Lower lobe of right lung (tissue), 2 donors: ENCODE measurements at places on chromosomes 1 and 21. TPM values are rescaled to one million over a fixed set of nuclear protein-coding genes. Genes with fewer than 3 reads are reported as not detected.

DNA sequence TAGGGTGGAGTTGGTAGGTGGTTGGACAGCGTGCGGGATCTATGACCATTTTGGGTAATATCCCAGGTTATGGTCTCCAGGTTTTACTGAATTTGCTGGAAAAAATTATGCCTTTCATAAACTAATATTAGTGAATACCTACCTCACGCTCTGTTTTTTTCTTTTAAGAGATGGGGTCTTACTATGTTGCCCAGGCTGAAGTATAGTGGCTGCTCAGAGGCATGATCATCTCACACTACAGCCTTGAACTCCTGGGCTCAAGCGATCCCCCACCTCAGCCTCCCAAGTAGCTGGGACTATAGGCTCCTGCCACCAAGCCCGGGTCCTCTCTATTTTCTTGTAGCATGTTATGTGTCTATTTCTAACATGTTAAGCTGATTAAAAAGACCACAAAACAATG, 100.2 kb downstream of the RHOU start:
- no peak for DNase-seq

Gene GSTM1
- not detected for total RNA-seq

DNA sequence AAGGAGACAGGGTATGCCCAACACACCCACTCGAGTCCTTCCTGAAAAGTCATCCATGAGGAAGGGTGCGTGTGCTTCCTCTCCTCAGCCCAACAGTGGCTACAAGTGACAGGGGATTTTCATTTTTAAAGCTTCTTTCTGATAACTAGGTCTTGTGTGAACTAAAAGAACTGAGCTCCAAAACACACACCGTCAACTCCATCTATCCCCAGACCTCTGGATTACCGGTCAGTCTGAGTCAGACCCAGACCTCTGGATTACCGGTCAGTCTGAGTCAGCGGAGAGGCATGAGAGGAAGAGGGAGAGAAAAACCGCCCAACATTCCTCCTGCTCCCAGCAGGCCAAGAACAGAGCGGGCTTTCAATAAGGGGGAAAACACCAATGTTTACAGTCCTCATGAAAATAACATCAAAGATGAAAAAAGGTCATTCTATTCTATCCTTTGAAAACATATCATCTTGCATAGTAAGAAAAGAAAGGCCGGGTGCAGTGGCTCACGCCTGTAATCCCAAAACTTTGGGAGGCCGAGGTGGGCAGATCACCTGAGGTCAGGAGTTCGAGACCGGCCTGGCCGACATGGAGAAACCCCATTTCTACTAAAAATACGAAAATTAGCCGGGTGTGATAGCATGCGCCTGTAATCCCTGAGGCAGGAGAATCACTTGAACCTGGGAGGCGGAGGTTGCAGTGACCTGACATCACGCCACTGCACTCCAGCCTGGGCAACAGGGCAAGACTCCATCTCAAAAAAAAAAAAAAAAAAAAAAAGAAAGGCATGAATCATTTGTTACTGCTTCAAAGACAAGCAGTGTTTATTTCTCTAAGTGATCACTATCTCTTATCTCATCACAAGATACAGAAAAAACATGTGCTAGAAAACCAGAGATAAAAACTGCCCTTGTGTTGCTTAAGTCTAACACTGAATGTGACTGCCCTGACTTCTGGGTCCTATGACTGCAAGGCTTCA, 3.4 kb downstream of the PTTG1IP start:
- DNase-seq, result no peak

DNA sequence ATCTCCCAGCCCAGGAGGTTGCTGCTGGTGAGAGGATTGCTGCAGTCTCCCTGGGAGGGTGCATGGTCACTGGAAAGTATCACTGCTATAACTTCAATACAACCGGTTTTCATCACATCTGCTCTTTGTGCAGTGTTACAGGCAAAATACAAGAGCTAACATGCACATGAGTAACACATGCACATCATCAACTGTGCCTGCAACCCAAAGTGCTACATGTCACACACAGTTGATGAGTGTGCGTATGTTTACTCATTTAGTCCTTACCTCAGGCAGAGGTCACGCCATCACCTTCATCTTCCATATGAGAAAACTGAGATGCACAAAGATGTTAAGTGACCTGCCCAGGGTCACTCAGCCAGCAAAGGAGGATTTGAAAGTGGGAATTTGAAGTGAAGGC, 277.7 kb downstream of the FAM72C start:
- DNase-seq, result no peak

Gene RGS18
- total RNA-seq, result 13.0 TPM

GRCh38 chr1:18262726-18263125, 155.1 kb downstream of the IGSF21 start:
- no peak for DNase-seq

DNA sequence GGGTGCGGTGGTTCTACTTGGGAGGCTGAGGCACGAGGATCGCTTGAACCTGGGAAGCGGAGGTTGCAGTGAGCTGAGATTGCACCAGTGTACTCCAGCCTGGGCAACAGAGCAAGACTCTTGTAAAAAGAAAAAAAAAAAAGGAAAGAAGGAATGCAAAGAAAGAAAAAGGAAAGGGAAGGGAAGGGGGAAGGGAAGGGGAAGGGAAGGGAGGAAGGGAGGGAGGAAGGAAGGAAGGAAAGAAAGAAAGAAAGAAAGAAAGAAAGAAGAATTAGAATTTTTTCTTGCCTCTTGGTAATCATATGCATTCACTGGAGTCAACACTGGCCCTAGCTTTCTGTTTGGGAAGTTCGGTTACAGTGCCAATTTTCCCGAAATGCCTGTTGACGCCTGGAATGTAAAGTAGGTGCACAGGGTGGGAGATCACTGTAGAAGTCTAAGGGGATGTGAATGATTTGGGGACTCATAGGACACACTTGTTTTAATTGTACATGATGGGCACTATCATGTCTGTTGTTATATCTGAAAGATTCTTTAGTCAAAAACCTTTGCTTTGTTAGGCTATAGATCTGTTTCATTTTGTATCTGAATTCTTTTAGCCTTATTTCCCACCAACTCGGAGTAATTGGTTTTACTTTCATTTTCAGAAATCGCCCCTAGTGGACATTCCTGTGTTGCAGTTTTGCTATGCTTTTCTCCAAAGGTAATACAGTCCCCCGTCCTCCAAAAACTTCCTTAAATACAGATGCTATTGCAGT, 59.8 kb upstream of the MORC3 start:
- DNase-seq, result no peak

Gene VSIG8
- total RNA-seq, result 0.35 TPM

- DNase-seq, result no peak
Measured at GRCh38 chr1:220701974-220702373, 11.8 kb downstream of the C1orf115 start.

- DNase-seq, result no peak
Measured at GRCh38 chr1:15206418-15207030, 40.5 kb upstream of the FHAD1 start.

DNA sequence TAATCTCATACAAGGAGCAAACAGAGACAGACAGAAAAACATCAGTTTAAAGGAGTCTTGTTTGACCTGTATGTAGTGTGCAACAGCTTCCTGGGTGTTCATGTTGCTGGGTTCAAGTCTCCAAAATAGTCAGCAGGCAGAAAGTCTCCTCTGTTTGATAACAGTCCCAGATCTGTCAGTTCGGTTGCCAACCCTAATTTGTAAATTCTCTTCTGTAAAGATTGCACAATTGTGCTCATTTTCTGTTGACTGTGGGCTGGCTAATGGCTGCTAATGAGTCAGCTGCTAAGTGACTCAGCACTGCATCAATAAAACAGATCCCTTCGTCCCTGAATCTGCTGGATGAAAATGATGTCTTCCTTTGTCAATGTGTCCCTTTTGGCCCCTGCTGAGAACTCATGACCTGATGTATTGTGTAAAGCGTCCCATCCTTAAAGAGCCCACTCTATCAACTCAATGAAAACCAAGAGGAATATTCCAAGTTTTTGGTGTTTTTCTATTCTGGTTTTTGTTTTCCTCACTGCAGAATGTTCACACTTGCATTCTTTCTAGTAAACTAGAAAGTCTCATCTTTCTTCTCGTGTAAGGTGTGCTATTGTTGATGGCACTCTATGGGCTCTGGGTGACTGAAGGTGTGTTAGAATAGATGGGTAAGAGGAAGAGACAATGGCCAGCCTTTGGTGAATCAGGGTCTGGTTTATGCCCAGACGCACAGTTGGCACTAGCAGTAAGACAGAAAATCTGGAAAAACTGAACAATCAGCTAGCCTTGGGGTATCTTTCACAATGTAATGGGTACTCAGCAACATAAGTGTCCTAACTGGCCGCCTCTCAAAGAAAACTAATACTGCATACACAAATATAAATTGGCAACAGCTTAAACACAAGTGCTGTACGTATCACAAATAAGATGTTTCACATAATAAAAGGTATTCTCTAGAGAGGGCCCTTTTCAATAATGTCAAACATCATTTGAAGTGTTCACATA, 75.1 kb upstream of the SIPA1L2 start:
- no peak for DNase-seq

GRCh38 chr1:8238141-8239038, 79.5 kb upstream of the SLC45A1 start:
- no peak for DNase-seq

DNA sequence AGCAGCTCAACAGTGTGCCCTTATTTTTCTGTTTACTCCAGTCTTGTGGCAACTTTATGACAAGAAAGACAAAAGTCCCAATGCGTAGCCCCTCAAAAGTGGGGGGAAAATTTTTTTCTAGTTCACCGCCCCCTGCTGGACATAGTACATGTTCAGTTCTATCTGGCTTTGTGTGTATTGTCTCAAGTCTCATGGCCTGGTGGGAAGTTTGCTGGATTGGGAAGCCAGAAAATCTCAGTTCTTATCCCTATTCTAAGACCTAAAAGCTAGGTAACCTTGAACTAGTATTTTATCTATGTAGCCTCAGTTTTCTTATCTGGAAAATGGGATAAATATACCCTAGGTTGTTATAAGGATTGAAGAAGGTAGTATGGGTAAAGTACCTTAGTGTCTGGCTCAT, 55.8 kb upstream of the LDLRAP1 start:
- DNase-seq, result no peak

Gene NUDT17
- total RNA-seq, result 2.5 TPM

Gene RASSF5
- 48.2 TPM for total RNA-seq

DNA sequence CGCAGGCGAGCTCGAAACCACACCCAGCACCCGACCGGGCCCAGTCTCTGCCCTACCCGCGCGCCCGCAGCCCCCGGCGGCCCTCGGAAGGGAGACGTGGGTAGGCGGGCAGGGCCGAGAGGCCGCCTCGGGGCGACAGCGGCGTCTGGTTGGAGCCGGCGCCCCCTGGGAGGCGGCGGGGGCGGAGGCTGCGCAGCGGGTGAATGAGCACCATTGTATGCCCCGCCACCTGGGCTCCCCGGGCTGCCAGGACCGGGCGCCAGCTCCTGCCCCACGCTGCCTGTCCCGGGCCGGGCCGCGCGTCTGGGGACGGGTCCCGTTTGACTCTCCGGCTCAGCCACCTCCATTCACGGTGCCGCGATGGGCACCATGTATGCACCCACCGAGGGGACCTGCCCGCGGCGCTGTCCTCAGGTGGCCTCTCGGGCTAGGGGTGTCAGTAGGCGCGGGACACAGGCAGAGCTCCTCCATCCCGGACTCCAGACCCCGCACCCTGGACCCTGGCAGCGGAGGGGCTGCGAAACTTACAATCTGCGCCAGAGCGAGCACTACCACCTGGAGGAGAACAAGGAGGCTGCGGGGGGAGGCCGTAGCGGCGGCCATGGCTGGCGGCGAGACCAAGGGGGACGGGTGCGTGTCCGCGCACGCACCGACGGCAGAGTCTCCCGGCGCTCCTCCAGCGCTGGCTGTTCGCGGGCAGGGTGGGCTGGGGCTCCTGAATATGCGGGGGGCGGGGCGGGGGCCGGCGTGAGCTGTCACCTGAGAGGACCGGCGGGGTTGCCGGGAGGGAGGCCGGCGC, at the start of gene COL9A2:
Gene COL9A2, minus strand, starts transcription at position 692 of the 799 bp plus-strand sequence. Its CDS starts 89 bp downstream, at position 603.
- peak; percentile 63 for DNase-seq

Gene OPRD1
- total RNA-seq, result not detected

GRCh38 chr1:200226268-200226968, 183.4 kb downstream of the ZNF281 start:
- DNase-seq, result no peak

DNA sequence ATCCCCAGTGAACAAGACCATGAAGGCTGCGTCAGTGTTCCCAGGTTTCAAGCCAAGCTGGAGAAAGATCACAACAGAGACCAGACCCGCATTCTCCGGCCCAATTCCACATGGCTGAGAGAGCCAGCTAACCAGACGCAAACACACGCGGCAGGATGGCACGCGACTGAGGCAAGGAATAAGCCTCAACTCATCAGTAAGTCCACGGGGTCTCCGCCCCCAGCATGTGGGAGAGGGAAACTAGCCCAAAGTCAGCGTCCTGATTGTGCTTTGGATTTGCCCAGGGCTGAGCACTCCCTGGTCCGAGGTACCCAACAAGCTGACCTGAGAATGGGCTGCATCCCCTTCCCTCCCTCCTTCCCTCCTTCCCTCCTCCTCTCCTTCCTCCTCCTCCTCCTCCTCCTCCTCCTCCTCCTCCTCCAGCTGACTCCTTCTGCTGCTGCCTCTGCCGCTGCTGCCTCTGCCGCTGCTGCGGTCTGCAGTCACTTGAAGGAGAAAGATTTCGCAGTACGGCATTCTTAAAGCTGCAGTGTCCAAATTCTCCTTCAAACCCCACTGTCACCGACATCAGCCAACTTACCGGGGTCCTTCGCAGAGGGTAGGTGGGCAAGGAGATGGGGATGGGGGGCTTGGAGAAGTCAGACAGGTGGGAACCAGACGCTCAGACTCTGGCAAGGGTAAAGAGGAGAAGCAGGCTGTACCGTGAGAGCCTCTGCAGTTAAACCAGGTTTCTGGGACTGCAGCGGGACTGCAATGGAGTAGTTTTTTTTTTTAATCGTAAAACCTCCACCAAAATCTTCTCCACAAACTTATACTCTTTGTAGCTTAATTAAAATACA, 33.0 kb upstream of the H6PD start:
- DNase-seq, result no peak

Gene NR1I3
- not detected for total RNA-seq

DNA sequence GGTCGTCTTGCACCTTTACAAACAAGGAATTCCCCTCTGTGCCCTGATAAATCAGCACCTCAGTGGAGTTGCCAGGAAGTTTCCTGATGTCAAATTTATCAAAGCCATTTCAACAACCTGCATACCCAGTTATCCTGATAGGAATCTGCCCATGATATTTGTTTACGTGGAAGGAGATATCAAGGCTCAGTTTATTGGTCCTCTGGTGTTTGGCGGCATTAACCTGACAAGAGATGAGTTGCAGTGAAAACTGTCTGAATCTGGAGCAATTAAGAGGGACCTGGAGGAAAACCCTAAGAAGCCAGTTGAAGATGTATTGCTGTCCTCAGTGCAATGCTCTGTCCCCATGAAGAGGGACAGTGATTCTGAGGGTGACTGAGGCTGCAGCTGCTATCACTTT, 38.3 kb downstream of the ZFYVE9 start:
- DNase-seq, result no peak

DNA sequence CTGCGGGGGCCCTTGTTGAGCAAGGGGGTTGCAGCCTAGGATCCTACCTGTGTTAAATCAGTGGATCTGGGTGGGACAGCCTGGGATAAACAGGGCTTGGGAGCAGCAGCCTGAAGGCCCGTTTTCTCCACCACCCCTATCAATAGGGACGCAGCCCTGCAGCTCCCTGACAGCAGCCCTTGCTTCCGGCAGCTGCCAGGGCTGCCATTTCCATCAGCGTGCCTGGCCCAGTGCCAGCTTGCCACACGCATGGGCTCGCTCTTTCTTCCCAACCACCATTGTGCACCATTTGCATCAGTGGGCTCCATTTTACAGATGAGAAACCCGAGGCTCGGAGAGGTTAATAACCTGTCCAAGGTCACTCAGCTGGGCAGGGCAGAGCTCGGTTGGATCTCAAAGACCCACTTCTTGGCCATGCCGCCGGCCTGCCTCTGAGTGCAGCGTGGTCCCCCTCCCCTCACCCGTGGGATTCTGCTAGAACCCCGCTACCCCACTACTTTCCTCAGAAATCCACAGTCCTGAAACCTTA, 3.8 kb downstream of the WNT4 start:
- DNase-seq, result no peak
